ENCODE measurements at places on chromosomes 6 and 20. TPM values are rescaled to one million over a fixed set of nuclear protein-coding genes. Genes with fewer than 3 reads are reported as not detected.

The ADAT2 gene
- total RNA-seq = 6.3 TPM

DNA sequence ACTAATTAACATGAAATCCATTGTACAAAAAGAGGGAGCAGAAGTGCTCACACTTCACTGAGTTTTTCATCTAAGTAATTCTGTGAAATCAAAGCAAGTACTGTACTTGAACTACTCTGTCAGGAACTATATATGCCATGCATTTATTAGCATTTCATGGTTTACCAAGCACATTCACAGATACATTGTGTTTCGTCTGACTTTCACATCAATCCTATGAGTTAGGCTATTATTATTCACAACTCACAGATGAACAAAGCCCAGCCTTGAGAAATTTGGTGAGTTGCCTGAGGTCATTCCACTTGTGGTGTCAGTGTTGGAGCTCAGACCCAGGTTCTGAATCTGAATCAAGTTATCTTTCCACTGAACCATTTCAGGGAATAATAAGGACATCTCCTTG, 33.7 kb upstream of the TENT5A start:
- no peak for DNase-seq

GRCh38 chr6:165321555-165322145, 12.2 kb upstream of the C6orf118 start:
- DNase-seq = no peak

DNA sequence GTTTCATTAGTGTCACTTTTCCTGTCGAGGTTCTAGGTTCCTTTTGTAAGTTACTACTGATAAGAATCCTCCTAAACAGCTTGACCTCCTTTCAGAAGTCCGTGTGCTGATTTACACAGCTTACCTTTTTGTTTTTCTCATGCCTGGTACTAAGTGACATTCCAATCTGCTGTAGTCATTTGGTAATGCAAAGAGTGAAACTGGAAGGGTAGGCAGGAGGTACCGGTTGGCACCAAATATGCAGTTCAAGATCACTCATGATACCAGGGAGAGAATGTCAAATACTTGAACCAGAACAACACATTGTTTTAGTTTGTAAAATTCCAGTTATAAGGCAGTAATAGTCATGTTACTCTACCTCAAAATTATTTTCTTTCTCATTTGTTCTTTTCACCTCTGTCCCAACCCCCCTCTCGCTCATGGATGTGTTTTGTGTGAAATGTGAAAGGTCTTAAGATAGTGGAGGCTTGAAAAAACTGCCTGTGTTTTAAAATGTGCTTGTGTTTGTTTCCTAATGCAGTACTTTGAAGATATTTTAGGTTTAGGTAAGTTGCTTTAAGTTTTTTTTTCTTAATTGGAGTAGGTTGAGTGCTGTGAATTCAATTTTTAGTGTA, 23.2 kb downstream of the AFDN start:
- no peak for DNase-seq

All from posterior vena cava (tissue), 2 donors.